Stimulated activated CD8-positive, alpha-beta memory T cell treated with anti-CD3 and anti-CD28 coated beads, Interleukin-2, amount 100 ng/mL, for 48 hours (primary cell): ENCODE measurements at places on chromosomes 7 and 10.
A peak's percentile ranks its signal among the peaks of the same experiment; 100 is the strongest.

- DNase-seq = no peak
Observed at GRCh38 chr7:140367528-140367927, 30.8 kb downstream of the SLC37A3 start.

GRCh38 chr7:67724435-67724834 is 727.8 kb downstream of the TYW1 start:
- DNase-seq = no peak

DNA sequence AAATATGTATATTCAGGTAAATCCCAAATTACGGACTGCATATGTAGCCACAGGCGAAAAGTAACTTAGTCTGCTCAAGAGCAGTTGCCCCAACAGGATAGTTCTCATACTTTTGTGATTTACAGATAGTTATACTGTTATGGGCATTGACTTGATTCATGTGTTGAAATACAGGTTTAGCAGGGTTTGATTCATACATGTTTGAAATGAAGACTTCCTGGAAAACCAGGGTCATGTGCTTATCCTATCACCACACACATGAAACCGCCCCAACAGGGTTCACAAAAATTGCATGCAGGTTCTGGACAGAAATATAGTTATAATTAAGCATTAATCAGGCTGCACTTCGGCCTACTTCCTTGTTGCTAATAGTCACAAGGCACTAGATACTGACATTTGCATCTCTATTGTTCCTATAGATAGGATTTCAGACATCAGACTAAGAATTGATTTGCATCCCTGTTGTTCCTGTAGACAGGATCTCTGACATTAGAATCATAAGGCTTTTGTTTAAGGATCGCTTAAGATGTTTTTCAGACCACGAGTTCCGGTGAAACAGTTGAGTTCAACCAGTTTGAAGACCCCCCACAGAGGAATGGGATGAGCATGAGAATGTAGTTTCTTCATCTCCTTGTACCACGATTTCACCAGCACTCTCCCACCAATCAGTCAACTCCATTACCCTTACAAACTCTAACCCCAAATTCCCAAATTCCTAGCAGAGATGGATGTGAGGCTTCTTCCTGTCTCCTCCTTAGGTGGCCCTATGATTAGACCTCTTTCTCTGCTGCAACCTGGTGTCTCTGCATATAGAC is 2.0 kb upstream of the ZNF398 start:
- no peak for DNase-seq

GRCh38 chr7:13628239-13629001 is 361.0 kb downstream of the ETV1 start:
- no peak for DNase-seq

GRCh38 chr7:5870311-5870710 is 10.3 kb upstream of the OCM start:
- no peak for DNase-seq

DNA sequence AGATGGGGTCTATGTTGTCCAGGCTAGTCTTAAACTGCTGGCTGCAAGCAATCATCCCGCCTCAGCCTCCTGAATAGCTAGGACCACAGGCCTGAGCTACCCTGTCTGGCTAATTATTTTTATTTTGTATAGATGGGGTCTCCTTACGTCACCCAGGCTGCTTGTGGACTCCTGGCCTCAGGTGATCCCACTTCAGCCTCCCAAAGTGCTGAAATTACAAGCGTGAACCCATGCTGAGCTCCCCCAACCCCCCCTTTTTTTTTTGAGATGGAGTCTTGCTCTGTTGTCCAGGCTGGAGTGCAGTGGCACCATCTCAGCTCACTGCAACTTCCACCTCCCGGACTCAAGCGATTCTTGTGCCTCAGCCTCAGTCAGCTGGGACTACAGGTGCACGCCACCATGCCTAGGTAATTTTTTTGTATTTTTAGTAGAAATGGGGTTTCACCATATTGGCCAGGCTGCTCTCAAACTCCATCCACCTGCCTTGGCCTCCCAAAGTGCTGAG is 25.4 kb downstream of the FAM25A start:
- no peak for DNase-seq

DNA sequence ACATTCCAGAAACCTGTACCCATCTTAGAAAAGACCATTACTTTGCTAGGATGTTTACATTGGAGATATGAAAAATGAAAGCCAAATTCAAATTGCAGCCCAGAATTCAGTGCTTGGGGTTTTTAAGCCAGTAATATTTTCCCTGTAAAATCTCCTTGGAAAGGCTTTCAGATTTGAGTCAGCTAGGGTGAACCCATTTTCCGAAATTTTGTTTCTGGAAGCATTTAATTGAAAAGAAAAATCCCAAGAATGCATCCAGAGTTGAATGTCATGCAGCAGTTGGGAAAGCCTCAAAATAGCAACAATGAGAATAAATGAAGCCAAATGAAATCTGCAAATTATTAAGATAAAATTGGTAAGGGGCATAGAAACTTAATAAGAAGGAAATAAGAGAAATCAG is 106.4 kb downstream of the BMPER start:
- no peak for DNase-seq

DNA sequence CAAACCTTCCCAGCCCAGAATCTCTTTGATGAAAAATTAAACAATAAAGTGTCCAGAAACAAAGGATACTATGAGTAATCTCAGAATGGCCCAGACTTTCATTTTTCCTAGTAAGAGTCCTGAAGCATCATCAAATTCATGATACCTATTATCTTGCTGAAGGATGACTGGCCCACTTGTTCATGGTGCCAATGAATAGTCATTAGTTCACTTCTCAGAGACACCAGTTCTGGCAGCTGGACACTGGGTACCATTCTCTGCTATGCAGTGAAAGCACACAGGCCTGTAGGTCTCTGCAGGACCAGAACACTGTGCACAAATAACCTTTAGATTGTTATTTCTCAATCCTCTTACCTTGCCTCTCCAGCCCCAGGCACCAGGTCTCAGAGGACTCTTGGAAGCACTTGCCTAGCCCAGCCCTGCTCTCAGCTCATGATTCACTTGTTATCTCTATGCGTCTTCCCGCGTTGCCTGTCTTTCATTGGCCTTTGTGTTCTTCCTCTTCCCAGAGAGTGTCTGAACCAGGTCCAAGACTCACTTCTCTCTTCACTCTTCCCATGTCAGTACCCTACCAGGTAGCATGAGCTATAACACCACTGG is 98.1 kb upstream of the AGBL3 start:
- no peak for DNase-seq

GRCh38 chr7:9557853-9558252 is 1124.4 kb downstream of the NXPH1 start:
- no peak for DNase-seq

GRCh38 chr10:50624866-50625501 is 1.2 kb upstream of the SGMS1 start:
- DNase-seq = peak; percentile 45

DNA sequence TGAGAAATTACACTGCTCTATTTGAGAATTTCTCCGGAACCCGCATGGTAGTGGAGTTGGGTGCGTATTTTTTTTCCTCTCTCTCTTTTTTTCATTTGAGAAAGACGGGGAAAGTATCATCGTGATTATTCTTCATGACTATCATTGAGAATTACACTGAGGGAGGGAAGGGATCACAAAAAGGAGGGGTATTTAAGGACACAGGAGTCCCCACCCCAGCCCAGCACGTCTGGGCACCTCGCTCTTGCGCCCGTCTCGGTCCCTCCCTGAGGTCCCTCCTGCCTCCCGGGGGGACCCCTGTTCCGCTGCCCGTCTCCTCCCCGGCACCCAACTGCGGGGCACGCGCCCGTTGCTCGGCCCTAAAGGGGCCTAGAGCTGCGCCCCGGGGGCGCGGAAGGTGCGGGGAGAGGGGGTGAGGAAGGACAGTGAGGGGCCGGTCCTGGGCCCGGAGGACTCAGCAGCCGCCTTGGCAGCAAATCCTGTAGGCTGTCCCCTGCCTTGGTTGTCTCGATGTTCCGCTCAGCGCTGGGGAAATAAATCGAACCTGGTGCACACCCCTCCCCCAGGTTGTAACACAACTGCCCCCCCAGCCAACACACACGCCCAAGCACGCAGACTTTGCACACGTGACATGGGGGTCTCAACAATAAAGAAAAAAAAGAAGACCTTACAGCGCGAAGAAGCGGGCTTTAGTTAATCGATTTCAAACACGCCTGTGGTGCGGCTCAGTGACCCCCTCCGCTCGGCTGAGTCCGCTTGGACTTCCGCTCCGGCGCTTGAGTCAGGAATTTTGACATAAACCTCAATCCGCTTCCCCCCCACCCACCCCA is 18.6 kb upstream of the GATA3 start:
- DNase-seq = no peak

- DNase-seq = no peak
Observed at GRCh38 chr10:94963901-94964300, 25.4 kb downstream of the CYP2C9 start.

DNA sequence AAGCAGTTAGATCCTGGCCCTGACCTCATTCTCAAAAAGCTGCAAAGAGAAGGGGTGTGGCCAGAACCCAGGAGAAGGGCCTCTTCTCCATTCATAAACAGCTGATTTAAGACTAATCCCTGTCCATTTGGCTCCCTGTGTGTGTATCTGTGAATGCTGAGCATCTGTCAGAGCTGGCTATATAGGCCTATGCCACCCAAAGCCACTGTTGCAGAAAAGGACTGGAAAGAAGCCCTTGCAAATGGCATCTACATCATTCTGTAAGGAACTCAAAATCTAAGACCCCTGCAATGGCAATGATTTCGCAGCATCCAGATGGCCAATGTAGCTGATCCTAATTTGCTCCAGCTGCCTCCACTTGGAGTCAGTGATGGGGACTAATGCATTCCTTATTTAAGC is 384.5 kb downstream of the KCNMA1 start:
- DNase-seq = no peak

DNA sequence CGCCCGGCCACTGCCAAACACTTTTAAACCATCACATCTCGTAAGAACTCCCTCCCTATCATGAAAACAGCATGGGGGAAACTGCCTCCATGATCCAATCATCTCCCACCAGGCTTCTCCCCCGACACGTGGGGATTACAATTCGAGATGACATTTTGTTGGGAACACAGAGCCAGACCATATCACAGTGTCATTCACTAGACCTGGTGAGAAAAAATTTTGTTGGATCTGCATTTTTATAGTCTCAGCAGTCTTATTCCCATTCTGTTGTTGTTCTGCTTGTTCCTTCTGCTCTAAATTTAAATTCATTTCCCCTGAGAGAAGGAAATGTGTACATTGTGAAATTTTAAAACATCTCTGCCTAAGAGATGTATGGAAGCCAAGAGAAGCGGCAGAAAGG is 4.8 kb upstream of the MKLN1 start:
- DNase-seq = no peak

DNA sequence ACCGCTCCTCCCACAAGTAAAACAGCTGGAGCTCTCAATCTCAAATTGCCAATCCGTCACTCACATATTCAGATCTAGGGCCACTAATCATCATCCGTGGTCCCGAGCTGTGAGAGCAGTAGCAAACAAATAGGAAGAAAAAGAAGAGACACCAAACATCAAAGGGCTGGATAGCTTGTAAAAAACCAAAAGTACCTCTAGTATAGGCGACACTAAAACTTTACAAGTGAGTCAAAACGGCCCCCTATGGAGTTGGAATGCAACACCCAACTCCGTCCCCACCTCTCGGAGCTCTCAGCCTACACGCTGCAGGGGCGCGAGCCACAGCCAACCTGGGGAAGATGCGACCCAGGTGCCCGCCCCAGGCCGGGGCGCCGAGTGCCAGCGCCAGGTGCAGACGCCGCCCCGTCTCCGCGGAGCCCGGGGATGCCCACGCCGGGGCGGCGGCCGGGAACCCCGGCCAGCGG is 581 bp downstream of the FAM3C start:
- peak; percentile 40 for DNase-seq

DNA sequence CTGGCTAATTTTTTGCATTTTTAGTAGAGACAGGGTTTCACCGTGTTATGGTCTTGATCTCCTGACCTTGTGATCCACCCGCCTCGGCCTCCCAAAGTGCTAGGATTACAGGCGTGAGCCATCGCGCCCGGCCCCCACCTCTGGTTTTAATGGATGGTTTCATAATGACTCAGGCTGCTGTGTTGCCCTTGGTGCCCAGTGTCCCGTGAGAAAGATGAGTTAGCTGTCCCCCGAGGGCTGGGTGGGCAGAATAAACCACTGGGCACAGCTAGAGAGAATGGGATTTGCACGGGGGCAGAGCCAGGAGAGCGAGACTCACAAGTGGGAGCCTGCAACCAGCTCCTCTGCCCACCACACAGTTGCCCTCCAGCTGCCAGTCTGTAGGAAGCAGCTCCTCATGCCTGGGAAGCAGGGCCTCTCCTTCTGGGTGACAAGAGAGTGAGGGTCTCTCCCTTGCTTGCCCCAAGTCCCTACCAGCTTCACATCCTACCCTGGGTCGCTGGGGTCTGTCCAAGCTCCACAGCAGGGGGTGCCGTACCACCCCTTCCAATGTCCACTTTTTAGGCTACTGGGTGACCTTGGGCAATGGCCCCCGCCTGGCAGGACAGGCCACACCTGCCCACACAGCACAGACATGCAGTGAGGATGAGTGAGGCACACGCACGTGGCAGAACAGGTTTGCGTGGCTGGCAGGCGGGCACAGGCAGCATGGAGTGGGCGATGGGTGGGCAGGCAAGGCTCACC is 16.1 kb upstream of the NDST2 start:
- DNase-seq = no peak

GRCh38 chr10:33566001-33566400 is 231.5 kb upstream of the NRP1 start:
- no peak for DNase-seq

DNA sequence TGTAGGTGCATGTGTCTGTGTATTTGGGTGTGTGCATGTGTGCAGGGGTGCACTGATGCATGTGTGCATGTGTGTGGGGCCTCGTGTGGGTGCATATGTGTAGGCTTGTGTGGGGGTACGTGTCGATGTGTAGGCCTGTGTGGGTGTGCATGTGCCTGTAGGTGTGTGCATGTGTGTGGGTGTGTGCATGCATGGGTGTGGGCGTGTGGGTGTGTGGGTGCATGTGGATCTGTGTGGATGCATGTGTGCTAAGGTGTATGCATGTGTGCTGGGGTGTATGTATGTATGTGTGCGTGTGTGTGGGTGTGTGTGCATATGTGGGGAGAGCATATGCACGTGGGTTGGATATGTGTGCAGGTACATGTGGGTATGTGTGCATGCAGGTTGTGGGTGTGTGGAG is 73.2 kb downstream of the NKX6-2 start:
- DNase-seq = no peak

DNA sequence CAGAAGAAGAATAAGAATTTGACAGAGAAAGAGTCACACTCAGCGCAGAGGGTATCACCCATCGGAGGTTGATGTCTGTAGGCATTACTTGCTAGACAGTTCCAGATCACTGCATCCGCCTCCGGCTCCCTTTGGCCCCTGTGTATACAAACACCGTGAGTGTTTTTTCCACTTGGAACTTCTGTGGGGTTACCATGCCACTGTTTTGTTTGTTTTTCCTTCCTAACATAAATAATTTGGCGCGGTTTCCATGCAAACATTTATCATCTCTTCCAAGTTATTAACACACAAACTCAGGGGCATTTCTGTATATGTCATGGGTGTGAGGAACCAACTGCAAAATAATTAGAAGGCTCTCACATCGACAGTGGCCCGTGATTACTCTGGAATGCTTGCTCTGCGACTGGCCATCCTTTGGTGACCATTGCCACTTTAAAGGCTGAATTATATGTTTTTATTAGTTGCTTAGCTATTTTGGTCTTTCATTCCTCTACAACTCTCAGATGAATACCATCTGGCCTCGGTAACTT is 612.2 kb upstream of the MKI67 start:
- no peak for DNase-seq
